Nucleus accumbens (tissue), 56 donors: ENCODE measurements at places on chromosomes 5 and 9.

- DNase-seq: no peak
Measured at GRCh38 chr9:94929369-94929756, 202.9 kb downstream of the AOPEP start.

DNA sequence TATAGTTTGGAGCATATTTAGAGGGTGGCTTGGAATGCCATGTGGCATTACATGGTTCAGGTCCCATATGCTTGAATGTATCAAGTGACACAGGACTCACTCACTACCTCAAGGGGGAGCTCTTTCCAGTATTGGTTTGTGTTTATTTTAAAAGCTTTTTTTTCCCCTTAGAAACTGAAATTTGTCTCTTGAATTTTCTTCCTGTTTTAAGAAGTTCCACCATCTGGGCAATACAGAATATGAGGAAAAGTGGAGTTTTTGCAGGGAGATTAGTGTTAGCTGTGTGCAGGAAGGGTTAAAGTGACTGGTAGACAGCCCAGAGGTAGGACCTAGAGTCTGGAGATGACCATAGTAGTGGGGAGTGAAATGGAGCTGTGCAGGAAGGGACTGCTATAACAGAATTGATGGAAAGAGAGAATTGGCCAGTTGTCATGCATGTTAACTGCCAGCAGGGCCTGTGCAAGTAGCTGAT is 36.6 kb downstream of the CTNNA1 start:
- DNase-seq: no peak

GRCh38 chr5:160573318-160573717 is 151.7 kb downstream of the PTTG1 start:
- DNase-seq: no peak

DNA sequence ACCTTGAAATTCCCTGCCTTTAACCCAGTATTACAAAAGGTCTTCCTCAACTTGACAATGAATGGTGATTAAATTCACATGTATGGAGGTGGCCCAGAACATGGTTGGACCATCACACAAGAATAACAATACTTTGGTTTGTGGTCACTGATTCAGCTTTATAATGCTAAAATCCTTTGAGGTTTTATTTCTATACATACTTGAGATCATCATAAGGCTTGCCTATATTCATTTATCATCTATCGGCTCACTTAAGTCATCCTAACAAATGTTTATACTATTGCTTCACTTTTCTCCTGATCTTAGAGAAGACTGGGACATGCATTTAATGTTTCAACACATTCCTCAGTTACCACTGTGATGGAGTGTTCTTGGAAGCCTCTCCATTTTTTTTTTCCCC is 191.3 kb downstream of the DMAC1 start:
- DNase-seq: no peak

DNA sequence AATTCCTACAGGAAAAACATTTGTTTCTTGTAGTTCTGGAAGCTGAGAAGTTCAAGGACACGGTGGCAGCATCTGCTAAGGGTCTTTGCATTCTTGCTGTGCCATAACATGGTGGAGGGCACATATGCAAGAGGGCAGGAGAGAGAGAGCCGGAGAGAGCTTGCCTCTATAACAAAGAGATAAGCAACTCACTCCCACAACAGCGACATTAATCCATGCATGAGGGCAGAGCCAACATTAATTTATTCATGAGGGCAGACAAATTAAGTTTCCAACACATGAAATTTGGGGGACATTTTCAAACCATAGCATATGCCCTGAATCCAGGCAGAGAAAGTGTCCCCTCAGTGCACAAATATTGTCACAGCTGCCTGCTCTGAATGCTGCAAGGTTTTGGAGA is 4.4 kb upstream of the GTF3C5 start:
- no peak for DNase-seq

GRCh38 chr9:79651251-79651795 is 79.6 kb downstream of the TLE4 start:
- DNase-seq: no peak

DNA sequence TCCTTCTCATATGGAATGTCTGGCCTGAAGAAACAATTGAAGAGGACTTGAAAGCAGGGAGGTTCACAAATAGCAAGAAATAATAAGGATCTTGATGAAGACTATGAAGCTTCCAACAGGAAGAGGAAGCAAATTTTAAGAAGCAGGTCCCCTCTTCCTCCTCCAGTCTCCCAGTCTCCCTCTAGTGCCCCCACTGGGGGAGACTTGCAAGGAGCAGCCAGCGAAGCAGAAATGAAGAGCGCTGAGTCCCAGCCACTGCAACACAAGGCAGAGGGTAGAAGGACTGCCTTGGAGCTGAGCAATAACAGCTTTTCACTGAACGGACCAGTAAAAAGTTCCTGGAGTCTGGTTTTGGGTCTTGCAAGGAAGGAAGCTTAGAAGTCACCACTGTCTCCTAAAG is 32.6 kb upstream of the ACO1 start:
- no peak for DNase-seq

DNA sequence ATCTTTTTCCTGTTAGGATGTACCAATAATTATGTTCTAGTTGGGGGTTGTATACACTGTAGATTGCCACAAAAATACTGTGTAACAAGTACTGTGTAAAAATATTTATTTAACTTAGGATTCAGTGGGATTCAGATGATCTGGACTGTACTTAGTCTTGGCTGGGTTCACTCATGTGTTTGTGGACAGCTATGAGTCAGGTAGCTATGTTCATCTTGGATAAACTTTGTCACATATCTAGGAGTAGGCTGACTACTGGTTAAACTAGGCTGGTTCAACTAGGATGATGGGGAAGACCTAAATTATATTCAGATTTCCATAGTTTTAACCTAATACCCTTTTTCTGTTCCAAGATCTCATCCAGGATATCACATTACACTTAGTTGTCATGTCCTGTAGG is 32.1 kb upstream of the TNFSF15 start:
- no peak for DNase-seq

DNA sequence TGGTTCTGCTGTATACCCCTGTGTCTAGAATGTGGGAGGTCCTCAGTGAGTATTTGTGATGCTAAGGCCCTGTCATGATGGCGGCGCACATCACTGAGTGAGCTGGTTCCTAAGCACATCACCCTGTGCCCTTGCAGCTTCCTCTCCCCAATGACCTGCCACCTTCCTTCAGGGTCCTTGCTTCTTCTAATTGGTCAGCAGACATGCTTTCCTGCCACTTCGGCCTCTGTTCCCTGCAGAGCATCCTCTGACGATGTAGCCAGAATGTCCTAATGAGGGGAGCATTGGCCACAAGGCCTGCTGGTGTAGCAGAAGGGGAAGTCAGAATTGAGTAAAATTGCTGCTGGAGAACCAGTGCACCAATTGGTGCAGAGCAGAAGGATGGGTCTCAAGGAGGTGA is 31.1 kb upstream of the ANGPTL2 start:
- DNase-seq: no peak

DNA sequence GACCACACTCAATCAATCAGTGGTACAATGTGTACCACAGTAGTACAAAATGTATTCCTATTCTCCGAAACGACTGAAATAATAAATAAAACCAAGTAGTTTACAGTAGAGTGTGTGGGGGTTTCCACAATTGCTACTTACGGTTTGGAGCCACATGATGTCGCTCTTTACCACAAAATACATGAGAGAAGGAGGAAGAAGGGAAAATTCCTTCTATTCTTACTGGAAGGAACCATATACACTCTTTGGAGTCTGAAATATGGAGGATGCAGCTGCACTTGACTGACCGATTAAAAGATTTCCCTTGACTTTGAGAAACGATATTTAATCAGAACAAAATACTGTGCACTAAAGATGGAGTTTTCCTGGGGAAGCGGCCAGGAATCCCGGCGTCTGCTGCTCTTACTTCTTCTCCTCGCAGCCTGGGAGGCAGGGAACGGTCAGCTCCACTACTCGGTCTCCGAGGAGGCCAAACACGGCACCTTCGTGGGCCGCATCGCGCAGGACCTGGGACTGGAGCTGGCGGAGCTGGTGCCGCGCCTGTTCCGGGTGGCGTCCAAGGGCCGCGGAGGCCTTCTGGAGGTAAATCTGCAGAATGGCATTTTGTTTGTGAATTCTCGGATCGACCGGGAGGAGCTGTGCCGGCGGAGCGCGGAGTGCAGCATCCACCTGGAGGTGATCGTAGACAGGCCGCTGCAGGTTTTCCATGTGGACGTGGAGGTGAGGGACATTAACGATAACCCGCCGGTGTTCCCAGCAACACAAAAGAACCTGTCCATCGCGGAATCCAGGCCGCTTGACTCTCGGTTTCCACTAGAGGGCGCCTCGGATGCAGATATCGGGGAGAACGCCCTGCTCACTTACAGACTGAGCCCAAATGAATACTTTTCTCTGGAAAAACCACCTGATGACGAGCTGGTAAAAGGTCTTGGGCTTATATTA is at the start of gene PCDHA4:
PCDHA4 (plus strand) TSS at position 235 of the 942 bp plus-strand sequence.
- DNase-seq: peak; percentile 25

GRCh38 chr5:35337340-35338156 is 107.3 kb upstream of the PRLR start:
- no peak for DNase-seq

GRCh38 chr9:9747787-9748186 is 865.0 kb downstream of the PTPRD start:
- no peak for DNase-seq

- DNase-seq: no peak
Measured at GRCh38 chr5:139839918-139840317, 44.3 kb downstream of the PSD2 start.

- no peak for DNase-seq
Measured at GRCh38 chr5:119071561-119071995, 691 bp downstream of the DMXL1 start.
